Activated CD8-positive, alpha-beta memory T cell treated with anti-CD3 and anti-CD28 coated beads, Interleukin-2, amount 50 U/mL, for 48 hours (primary cell): ENCODE measurements at places on chromosomes 1 and 21.

DNA sequence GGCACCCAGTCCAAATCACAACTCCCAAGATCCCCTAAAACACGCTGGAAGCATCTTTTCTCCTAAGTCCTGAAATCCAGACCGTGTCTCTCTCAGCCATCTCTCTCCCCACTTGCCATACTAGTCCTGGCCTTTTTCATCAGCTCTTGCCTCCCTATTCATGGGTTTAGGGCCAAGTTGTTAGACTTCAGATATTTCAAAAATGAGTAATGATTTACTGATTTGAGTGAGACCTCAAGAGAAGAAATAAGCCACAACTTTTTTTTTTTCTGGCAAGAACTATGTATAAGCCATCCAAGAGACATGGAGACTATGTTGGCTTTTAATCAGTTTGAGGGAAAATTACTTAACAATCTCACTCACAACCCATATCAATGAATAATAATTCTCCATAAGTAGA, 62.5 kb downstream of the TBX15 start:
- no peak for DNase-seq

DNA sequence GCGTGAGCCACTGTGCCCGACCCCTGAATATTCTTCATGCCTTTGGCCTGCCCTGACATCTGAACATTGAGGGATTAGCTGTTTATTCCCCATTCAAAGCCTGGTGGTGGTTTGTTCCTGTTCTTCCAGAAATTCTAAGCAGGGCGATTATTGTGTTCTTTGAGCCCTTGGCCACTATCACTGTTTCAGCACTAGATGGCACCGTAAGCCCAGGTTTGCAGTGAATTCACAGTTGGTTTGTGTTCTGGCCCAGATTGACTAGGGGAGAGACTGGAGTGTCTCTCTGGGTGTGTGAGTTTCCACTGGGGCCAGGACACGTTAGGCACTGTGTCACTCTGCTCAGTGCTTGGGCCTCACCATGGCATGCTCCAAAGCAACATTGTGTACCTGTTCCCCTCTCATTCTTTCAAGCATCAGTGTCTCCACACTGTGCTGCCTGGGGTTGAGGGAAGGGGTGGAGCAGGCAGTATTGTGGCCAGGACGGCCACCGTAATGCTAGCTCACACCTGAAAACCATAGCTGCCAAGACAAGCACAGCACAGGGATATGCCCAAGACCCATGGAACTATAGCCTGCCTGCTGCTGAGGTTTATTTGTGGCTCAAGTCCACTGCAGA, 52.7 kb downstream of the PKN2 start:
- DNase-seq = peak; percentile 58

- DNase-seq = no peak
Measured at GRCh38 chr1:102472520-102472919, 475.8 kb upstream of the OLFM3 start.

- DNase-seq = no peak
Measured at GRCh38 chr1:201218409-201218808, 27.8 kb downstream of the IGFN1 start.

DNA sequence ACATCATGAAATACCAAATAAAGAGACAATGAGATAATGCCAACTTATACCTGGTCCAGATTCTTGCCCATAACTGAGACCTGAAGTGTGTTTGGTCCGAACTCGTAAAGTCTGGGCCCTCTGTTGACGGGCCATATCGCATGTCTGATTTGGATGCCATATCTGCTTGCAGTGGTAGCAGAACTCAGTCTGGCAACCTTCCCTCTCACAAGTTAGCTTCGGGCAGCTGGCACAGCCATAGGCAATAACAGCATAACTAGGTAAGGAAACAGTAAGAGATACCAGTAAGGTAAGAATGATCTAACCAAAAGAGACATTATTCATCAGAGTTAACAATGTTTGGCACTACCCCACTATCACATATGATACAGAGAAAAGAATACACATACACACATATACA, 15.1 kb downstream of the RNF19B start:
- DNase-seq = no peak

DNA sequence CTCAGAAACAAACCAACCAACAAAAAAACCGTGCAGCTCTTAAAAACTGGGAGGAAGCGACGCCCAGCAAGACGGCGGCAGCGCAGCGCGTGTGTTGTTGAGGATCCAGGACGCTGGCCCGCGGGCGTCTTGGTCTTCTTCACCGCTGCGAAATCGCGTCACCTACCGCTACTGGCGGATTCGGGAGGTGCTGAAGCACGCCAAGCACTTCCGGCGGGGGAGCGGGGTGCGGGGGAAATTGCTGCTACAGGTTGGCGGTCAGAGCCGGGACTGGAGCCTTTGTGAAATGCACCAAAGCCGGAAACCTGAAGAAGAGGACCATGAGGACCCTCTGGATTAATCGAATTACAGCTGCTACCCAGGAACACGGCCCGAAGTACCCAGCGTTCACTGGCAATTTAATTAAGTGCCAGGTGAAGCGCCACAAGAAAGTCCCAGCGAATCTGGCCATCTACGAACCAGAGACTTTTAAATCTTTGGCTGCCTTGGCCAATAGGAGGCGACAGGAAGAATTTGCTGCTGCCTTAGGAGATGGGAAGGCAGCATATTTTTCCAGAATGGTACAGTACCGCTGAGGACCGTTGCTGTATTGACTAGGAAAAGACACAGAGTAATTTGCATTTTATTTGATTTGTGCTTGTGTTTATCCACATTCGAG, 11.9 kb upstream of the RIPPLY3 start:
- peak; percentile 63 for DNase-seq

GRCh38 chr1:168623003-168623828, 46.8 kb downstream of the XCL1 start:
- no peak for DNase-seq

- no peak for DNase-seq
Measured at GRCh38 chr21:35488946-35489345, 439.8 kb upstream of the RUNX1 start.

GRCh38 chr1:157359314-157360022, 192.8 kb downstream of the FCRL5 start:
- DNase-seq = no peak

- no peak for DNase-seq
Measured at GRCh38 chr1:8431019-8431418, 113.1 kb downstream of the SLC45A1 start.

DNA sequence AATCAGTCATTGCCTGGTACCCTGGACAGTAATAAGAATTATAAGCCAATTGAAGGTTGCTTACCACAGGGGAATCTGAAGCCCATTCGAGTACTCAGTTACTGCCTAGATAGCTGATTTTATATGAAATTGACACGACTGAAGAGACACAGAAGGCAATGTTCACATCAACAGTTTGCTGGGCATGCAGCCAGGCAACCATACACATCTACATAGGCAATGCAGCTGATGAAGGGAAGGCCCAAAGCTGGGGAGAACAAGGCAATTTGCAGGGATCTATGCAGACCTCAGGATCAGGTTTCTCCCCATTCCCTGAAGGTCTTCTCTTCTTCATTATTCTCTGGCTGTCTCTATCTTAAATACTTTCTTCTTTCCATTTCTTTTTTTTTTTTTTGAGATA, 448.7 kb downstream of the PTBP2 start:
- no peak for DNase-seq

DNA sequence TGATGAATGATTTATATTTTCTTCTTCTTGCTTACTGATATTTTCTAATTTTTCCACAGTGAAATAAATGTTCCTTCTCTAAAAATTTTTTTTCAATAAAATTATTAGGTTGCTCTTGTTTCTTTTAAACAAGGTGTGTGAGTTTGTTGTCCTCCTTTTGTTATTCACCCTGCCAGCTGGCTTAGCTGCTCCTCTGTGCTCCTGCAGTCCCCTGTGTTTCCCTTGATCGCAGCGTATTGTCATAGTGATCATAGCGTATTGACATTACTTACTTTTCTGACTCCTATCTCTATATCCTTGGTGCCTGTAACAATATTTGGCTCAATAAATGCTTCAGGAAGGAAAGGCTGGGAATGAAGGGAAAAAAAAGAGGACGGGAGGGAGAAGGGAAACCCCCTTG, 24.9 kb upstream of the PODN start:
- no peak for DNase-seq

DNA sequence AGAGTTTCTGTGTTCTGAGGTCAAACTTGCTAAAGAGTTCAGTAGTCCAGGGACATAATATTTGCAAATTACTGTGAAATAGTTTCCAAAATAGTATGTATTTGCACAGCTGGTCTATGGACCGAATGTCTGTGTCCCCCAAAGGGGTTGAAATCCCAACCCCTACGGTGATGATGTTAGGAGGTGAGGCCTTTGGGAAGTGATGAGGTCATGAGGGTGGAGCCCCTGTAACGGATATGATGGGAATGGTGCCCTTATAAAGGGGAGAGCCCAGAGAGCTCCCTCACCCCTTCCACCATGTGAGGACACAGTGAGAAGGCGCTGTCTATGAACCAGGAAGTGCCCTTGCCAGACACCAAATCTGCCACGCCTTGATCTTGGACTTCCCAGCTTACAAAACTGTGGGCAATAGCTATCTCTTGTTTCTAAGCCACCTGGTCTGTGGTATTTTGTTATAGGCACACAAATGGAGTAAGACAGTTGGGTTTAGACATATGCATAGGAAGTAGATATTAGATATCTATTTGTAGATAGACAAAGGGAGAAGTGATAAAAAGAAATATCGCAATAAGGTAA, 21.7 kb downstream of the RNF187 start:
- DNase-seq = peak; percentile 15

- no peak for DNase-seq
Measured at GRCh38 chr1:17401841-17402240, 29.8 kb downstream of the PADI6 start.

GRCh38 chr1:5342172-5342571, 650.1 kb downstream of the NPHP4 start:
- no peak for DNase-seq

DNA sequence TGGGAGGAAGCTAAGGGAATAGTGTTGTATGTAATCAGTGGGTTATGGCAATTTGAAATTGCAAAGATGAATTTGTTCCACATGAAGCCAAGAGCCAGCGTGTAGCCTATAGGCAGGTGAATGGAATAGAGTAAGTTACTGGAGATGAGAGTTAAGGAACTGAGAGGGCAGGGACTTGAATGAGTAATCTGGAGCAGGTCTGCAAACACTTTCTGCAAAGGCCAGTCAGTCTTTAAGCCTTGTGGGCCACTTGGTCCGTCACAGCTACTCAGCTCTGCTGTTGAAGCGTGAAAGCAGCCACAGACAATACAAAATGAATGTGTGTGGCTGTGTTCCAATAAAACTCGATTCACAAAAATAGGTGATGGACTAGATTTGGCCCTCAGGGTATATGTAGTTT, 29.2 kb downstream of the SZT2 start:
- no peak for DNase-seq

- no peak for DNase-seq
Measured at GRCh38 chr1:84835169-84835568, 57.8 kb downstream of the LPAR3 start.

- DNase-seq = no peak
Measured at GRCh38 chr1:201183209-201183608, 7.4 kb upstream of the IGFN1 start.

DNA sequence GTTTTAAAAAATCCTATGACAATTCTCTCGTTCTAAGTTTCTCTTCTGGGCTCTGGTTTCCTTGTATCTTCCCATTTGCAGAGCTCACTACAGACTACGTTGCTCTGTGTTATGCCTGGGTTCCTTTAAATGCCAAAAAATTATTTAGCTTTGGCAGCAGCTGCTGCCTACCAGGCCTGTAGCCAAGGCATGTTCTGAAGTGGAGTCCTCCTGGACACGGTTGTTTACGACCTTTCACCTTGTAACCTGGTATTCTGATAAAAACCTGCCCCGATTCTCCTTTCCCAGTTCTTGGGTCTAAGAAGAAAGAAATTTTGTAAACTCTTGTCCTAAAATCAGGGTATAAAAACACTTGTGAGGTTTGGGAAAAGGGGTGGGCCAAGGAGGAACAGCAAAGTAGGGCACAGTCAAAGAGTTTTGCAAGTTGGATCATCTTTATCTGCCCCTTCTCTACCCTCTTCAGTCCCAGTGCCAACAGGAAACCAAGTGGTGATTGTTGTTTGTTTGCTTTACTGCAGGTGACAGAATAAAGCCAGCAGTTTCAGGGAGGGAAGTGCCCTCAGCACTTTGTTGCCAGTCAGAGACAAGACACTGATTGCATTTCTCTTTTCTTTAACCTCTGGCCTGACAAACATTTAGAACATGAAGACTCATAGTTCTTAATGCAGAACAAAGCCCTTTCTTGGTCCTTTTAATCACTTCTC, 3.1 kb upstream of the TXNIP start:
- DNase-seq = no peak

DNA sequence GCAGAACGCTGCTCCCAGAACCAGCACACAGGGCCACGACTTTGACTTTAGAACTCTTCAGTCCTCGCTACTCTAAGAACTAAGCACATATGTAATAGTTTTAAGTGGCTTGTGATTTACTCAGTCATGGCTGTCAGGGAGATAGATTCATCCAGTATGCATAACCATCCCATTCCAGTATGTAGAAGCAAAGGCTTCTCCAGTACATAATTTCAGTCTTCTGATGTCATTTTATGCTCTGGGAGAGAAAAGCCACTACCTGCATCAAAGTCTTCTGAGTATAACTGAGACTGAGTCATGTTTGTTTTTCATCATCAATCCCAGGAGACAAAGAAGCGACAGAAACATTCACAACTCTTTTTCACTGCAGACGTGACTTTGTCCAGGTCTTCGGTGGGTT, 885.7 kb downstream of the PLA2G4A start:
- DNase-seq = no peak

DNA sequence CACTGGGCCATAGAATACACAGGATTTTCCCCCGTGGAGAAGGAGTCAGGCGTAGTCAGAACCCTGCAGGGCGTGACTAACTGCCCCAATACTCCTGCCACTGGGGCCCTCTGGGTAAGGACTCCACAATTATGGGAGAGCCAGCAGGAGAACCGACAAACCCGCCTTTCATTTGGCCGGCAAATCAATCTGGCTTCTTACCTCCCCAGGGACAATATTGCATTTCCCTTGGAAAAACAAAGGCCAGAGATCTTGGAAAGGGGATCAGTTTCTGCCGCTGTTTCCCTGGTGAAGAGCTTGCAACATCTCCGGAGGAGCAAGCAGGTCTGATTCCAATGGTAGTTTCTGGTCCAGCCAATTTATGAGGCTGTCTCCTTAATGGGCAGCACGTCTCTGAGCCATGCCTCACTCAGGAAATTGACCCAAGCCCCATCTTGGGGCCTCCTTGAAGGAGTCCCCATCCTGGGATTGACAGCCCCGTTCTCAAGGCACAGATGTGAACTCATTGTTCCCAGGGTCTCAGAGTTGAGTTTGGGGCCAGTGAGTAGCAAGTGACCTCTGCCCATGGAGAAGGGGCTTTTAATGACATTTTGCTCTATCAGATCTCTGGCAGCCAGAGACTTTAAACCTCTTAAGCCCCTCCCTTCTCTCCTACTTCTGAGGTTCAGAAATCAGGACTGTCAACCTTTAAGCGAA, 4.3 kb downstream of the TRABD2B start:
- no peak for DNase-seq
